A172 (cell line): ENCODE measurements at places on chromosomes 1 and 21. TPM values are rescaled to one million over a fixed set of nuclear protein-coding genes. Genes with fewer than 3 reads are reported as not detected.

DNA sequence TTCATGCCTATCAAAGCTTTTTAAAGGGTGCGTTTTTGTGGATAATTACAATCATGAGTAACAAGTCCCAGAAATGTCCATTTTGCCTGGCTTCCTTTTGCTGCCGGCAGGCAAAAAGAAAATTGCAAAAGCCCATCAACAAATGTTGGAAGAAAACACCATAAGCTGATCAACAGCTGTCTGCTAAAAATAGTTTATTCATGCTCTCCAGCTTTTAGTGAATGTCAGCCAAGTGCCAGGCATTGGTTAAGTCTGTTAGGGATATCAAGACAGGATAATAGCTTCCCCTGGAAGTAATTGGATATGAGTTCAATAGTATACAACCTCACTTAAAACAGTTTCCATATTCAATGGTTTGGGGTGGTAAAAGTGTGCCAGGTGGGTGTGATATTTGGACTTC is 13.6 kb upstream of the AGMAT start:
- no peak for DNase-seq

DNA sequence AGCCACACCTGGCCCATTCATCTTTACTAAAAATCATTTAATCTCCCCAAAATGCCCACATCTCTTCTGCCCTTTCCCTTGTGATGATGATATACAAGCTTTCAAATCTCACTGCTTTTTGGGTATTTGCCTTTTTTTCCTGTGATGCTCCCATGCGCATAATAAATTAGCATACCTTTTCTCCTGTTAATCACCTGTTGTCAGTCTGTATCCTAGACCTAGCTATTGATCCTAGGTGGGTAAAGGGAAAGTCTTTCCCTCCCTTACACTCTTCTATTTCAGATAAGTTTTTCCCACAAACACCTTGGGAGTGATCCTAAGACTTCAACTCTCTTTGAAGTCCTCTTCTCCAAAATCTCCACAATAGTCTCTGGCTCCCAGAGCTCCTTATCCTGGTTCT is 12.0 kb upstream of the SLC35A3 start:
- DNase-seq = no peak

DNA sequence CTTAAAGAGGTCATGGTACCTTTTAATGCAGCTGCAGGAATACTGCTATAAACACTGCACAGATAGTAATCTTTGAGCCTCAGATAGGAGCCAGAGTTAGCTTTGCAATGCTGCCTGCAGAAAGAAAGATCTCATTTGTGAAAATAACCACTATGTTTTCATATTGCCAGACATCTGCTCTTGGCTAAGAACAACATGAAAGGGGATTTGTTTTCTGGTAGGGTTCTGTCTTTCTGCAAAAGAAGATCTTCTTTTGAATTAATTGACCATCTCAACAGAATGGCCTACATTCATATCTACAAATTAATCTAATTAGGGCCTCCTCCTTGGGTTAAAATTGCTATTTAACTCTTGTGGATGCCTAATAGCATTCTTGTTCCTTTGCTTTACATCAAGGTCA is 177.6 kb upstream of the DPYD start:
- DNase-seq = no peak

The DMBX1 gene
- total RNA-seq = 0.89 and 1.3 TPM in 2 replicates

The FCRL2 gene
- total RNA-seq = not detected in 2 replicates

The PTPRC gene
- total RNA-seq = 2.8 and 3.1 TPM in 2 replicates

The RGS2 gene
- total RNA-seq = 1.5 and 3.8 TPM in 2 replicates

The GRIK3 gene
- total RNA-seq = not detected in 2 replicates

DNA sequence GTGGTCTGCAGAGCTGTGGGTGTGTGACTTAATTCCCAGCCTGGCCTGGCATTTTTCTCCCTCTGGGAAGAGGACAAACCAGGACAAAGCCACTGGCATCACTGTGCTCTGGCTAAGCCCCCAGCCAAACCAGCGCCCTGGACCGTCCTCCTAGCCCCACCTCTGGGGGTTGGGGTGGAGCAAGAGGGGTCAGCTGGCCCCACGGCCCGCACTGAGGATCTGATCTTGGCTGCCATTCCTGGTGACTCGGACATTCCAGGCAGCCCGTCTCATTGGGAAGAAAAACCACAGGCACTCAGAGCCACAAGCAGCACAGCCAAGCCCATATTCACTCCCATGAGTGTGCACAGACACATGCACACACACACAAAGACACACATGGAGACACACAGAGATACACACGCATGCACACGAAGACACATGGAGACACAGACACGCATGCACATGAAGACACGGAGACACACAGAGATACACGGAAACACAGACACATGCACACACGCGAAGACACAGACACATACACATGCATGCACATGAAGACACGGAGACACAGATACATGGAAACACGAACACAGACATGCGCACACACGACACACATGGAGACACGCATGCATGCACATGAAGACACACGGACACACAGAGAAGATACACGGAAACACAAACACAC is 2.3 kb upstream of the MXRA8 start:
- DNase-seq = peak; percentile 90

DNA sequence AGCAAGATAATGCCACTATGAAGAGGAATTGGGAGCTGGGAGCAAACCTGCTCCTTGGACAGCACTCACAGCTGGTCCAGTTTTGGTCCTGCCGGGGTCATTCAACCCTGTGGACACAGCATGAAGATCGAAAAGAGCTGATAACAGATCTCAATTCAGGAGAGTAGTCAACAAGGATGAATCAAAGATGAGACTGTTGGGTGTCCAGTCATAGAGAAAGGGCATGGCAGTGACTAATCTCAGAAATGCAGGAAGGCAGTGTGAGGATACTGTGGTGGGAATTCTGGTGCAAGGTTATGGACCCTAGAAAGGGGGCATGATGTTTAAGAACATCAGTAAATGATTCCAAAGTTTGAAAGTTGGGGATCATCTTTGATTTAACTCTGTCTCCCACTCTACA is 261.4 kb upstream of the ZP4 start:
- no peak for DNase-seq

GRCh38 chr21:37155186-37155585 is 82.1 kb downstream of the TTC3 start:
- peak; percentile 46 for DNase-seq

DNA sequence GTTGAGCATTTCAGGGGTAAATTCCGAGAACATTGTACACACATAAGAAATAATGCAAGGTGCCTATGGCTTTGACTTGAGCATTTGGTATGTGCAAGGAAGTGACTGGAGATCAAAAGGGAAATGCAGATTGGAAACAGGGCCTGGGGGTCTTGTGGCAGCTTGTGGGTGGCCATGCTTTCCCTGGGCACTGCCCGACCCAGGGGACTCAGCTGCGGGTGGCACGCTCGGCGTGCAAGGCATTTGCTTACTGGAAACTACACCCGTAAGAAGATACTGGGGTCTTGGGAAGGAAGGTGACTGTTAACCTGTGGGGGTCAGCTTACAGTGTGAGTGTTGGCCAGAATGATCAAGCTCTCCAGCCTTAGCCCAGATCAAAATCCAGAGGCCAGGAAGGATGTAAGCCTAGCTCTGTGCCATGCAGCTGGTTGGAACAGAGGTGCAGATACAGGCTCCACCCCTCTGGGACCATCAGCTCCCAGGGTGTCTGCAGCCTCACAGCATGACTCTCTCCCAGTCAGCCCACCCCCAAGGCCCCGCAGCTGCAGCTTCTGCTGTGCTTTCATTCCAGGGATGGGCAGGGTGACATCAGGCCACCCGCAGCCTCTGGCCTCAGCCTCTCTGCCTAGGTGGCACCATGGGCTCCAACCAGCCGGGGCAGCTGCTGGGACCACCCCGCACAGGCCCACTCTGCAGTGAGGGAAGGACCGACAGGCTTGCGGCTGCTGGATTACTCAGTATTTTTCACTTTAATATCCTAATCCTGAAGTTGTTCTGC is 55.1 kb downstream of the KIF26B start:
- no peak for DNase-seq

The KRTAP21-2 gene
- not detected in 2 replicates for total RNA-seq

GRCh38 chr1:196380316-196380715 is 227.9 kb downstream of the KCNT2 start:
- DNase-seq = no peak

DNA sequence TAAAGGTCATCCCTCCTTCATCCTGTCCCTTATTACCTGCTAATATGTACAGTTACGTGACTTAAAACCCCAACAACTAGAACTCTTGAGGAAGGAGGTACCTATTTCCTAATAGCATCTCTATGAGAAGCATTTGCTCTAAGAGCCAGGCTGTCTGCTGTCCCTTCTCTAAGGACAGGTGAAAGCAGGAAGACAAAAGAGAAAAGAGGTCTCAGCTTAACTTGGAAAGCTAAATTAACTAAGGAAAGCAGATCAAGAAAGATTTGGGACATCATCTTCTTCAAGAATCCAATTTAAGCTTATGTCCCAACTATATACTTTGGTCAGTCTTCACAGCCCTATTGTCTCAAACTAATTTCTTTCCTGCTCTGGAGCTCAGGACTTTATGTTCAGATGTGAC is 2.9 kb downstream of the EGLN1 start:
- no peak for DNase-seq

The NCAM2 gene
- total RNA-seq = 1.4 and 4.8 TPM in 2 replicates

- DNase-seq = no peak
These were observed 35.2 kb downstream of the LRP8 start for GRCh38 chr1:53292690-53293089.

DNA sequence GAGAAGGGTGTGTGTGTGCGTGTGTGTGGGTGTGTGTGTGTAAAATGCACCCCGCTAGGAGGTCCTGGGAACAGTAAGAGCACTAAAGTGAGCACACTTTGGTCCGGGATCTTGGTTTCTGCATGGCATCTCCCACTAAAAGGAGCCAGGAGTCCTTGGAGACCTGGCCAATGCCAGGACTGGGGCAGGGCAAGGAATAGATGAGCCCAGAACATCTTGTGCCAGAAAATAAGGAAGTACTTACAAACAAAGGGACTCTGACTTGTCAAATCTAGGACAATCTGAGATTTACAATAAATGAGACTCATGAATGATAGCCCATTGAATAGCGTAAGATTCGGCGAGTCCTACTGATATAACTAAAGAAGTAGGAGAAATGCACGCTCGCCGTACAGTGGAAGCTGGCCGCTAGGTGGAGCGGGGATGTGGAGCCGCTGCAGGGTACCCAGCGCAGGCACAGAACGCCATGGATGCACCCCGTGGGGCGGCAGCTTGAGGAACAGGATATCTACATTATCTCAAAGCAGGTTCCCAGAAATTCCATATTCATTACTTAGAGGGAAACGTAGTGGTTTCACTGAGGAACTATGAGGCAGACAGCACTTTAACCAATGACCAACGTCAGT is 7.1 kb downstream of the SLC37A1 start:
- DNase-seq = no peak

GRCh38 chr1:234611847-234612351 is 1.9 kb upstream of the IRF2BP2 start:
- DNase-seq = no peak

- peak; percentile 23 for DNase-seq
These were observed 902.9 kb downstream of the LTN1 start for GRCh38 chr21:28089599-28090441.

The OR2L2 gene
- not detected in 2 replicates for total RNA-seq

The WDR4 gene
- 18.5 and 22.4 TPM in 2 replicates for total RNA-seq
